ENCODE measurements at places on chromosomes 4 and X. TPM values are rescaled to one million over a fixed set of nuclear protein-coding genes. Genes with fewer than 3 reads are reported as not detected.

DNA sequence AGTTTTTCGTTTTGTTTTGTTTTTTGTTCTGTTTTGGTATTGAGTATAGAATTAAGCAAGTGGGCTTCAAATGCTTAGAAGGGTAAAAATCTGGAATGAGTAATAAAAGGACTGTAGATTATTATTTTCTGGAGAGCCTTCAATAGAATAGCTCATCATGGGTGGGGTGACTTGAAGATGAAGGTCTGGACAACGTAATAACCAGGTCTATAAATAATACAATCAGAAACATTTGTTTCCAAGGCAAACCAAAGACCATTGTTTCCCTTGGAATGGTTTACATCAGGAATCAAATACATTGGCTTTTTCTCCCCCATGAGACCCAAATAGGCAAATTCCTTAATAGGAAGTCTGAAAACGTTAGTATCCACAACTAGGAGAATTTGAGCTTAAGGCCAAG is 721.6 kb downstream of the RPA4 start:
- no peak for DNase-seq

The USP11 gene
- total RNA-seq: 97.8 TPM

DNA sequence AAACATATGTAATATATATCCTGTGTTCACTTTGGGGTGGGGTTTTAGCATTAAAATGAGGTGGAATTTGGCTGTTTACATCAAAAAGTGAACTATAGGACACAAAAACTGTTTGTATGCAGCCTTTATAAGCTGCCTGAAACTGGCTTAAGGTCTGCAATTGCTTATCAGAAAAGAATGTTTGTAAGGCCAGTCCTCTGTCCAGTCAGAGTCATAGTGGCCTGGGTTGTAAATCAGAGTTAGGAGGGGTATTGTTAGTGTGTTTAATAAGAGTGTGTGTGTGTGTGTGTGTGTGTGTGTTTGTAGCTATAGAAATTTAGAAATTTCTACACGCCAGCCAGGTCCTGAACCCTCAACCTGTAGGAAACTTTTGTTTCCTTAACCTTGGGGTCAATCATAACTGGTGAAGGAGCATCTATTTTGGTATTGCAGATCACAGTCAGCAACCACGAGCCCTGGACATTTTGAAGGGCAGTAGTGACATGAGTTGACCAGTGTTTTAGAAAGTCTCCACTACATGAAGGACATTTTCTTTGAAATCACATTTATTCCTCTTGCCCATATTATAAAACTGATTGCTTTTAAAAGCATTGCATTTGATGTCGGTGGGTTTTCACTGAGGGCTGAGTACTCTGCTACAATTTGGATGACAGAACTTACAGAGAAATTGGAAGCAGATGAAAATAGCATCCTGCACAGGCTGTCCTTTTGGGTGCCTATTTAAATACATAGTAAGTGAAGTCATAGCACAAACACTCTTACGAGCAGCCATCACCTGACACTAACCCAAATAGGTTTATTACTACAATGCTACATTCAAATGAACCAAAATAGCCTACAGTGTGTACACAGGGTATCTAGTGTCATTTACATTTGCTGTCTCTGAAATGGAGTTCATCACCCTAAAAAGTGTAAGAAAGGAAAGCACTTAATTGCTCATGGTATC is 11.2 kb upstream of the TMEM154 start:
- DNase-seq: no peak

- no peak for DNase-seq
Observed at GRCh38 chr4:85029453-85029852, 63.0 kb upstream of the WDFY3 start.

- DNase-seq: no peak
Observed at GRCh38 chr4:20268028-20268427, 16.3 kb downstream of the SLIT2 start.

The RIPPLY1 gene
- 0.24 TPM for total RNA-seq

- peak; percentile 56 for DNase-seq
Observed at GRCh38 chrX:130082244-130083106, 27.8 kb downstream of the ELF4 start.

The HSPA4L gene
- 1.2 TPM for total RNA-seq

GRCh38 chr4:8391972-8392371 is 48.6 kb downstream of the ACOX3 start:
- no peak for DNase-seq

The CXCR3 gene
- not detected for total RNA-seq

The IGBP1 gene
- total RNA-seq: 47.5 TPM
